ENCODE measurements at places on chromosomes 5 and 9. TPM values are rescaled to one million over a fixed set of nuclear protein-coding genes. Genes with fewer than 3 reads are reported as not detected.

GRCh38 chr5:2900360-2900759 is 148.9 kb upstream of the IRX2 start:
- DNase-seq: no peak

Gene ARL14EPL
- total RNA-seq: not detected

- no peak for DNase-seq
Measured at GRCh38 chr9:119877306-119877705, 508.1 kb upstream of the BRINP1 start.

DNA sequence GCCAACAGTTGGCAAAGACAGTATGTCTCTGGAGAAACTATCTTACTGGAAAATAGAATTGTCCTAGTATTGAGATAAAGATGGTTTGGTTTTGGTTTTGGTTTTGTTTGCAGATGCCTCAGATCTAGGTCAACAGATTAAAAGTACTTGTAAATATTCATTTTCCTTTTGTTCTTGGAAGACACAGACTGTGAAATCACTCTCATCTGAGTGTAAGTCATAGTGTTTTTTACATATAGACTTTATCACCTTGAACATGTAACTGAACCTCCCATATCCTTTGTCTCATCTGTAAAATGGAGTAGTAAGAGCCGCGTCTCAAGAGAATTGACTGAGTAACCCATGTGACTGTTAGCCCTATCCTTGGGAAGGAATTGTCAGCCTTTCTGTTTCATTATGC is 34.3 kb downstream of the MAP3K1 start:
- DNase-seq: no peak

- no peak for DNase-seq
Measured at GRCh38 chr5:163079618-163080017, 357.8 kb upstream of the CCNG1 start.

All from Panc1 (cell line).